WTC11 (cell line): ENCODE measurements at places on chromosomes 12 and 14.
A peak's percentile ranks its signal among the peaks of the same experiment; 100 is the strongest.

GRCh38 chr12:41950455-41950854 lies 194.2 kb downstream of the GXYLT1 start:
- peaks cover 16% of the 10 kb centered on the region for H3K36me3 ChIP-seq
- no peaks in the 10 kb centered on the region for H3K4me1 ChIP-seq
- no peak for DNase-seq
- no peak overlapping the region for H3K27ac ChIP-seq
- no peak overlapping the region for H3K4me3 ChIP-seq

DNA sequence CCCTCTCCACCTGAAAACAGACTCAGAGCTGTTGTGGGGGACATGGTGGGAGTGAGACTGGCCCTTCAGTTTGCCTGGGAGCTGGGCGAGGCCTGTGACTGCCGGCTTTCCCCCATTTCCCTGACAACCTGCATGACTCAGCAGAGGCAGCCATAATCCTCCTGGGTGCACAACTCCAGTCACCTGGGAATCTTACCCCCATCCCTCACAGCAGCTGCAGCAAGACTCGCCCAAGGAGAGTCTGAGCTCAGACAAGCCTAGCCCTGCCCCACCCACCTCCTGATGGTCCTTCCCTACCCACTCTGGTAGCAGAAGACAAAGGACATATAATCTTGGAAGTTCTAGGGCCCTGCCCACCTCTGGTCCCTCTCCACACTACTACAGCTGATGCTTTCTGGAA lies 207.3 kb upstream of the ARID2 start:
- no peaks in the 10 kb centered on the region for H3K4me1 ChIP-seq
- H3K4me3 ChIP-seq, result no peak overlapping the region
- DNase-seq, result no peak
- H3K27ac ChIP-seq, result no peak overlapping the region

GRCh38 chr12:58064666-58065065 lies 123.3 kb downstream of the ATP23 start:
- H3K4me3 ChIP-seq, result no peak overlapping the region
- no peak overlapping the region for H3K27ac ChIP-seq
- H3K4me1 ChIP-seq, result peaks cover 6% of the 10 kb centered on the region

DNA sequence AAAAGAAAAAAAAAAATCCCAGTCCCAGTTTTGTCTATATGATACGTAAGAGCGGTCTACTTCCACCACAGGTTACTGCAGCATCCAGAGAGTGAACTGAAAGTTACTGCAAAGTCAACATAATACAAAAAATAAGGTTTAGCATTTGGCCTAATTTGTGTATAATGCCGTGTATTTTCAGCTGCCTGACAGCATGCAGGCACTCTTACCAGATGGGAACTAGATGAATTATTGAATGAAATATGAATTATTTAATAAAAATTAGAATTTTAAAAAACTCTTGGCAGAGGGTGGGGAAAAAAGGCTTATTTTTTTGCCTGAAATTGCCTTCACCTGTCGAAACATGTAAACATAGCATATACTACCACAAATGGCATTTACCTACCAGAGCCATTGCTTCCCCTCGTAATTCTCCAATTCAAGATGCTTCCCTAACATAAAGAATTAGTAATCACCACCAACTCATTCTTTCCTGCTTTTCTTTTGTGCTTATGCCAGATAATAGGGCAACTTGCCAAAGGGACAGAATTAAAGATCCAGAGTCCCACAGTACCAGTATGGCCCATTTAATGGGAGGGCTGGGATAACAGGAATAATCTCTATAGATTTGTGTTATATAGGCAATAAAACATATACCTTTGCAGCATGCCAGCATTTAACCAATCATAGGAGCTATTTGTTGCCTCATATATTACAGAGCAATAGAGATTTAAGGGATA lies 31.1 kb downstream of the ATF7 start:
- H3K27me3 ChIP-seq, result no peaks in the 10 kb centered on the region
- peaks cover 21% of the 10 kb centered on the region for H3K4me1 ChIP-seq
- H3K36me3 ChIP-seq, result no peaks in the 10 kb centered on the region; the same call in 1 of the 2 replicates
- no peak overlapping the region for H3K27ac ChIP-seq
- no peak overlapping the region for H3K4me3 ChIP-seq

GRCh38 chr14:92511453-92512238 lies 1.9 kb upstream of the RIN3 start:
- peaks cover 8% of the 10 kb centered on the region for H3K4me1 ChIP-seq
- no peak for DNase-seq
- no peak overlapping the region for H3K4me3 ChIP-seq
- peaks cover 36% of the 10 kb centered on the region for H3K27me3 ChIP-seq
- H3K27ac ChIP-seq, result no peak overlapping the region

GRCh38 chr12:88450136-88450535 lies 130.1 kb downstream of the KITLG start:
- no peaks in the 10 kb centered on the region for H3K27me3 ChIP-seq
- DNase-seq, result no peak
- H3K36me3 ChIP-seq, result no peaks in the 10 kb centered on the region
- no peak overlapping the region for H3K27ac ChIP-seq
- H3K4me1 ChIP-seq, result peaks cover 20% of the 10 kb centered on the region

- DNase-seq, result no peak
- H3K4me3 ChIP-seq, result no peak overlapping the region
- peaks cover 11% of the 10 kb centered on the region; the same call in 1 of the 2 replicates for H3K4me1 ChIP-seq
- no peak overlapping the region for H3K27ac ChIP-seq
Measured at GRCh38 chr12:4829793-4830162, 79.9 kb upstream of the KCNA1 start.

DNA sequence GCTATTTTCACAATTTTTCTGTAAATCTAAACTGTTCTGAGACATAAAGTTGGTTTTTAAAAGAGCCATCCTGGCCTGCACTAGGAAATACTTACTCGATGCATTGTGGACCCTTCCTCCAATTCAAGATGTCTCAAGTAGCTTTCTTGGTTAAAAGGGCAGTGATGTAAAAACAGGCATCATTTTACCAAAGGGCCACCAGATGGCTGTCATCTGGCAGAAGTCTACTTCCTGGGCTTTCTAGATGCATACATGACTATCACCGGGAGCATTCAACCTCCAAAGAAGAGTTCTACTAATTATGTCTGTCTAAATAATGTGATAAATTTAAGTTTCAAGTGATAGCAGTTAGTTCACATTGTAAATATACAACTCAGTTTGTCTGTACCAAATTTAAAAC lies 96.8 kb upstream of the FRMD6 start:
- no peak for DNase-seq
- no peaks in the 10 kb centered on the region for H3K4me1 ChIP-seq
- H3K36me3 ChIP-seq, result no peaks in the 10 kb centered on the region
- H3K27me3 ChIP-seq, result no peaks in the 10 kb centered on the region
- H3K27ac ChIP-seq, result no peak overlapping the region

DNA sequence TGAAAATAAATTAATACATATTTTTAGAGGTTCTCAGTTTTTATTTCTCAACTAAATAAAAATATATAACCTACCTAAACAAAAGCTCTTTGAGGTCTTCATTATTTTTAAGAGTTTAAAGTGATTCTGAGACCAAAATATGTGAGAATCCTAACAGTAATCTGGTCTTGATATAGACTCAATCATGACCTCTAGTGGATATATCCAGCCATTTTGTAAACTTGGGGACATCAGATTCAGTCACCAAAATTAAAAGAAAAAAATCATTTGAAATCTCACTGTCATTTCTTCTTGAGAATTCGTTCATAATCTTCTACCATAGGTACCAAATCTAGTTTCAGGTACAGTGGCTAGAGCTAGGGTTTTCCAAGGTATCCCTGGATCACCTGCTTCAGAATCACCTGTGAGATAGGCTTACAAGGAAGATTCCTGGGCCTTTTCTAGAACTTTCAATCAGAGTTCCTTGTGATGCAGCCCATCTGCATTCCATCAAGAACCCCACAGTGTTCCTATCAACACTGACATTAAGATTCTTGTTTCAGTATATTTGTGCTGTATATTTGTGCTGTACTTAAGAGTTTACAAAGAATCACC lies 214.9 kb downstream of the ADAMTS20 start:
- no peaks in the 10 kb centered on the region; the same call in 1 of the 2 replicates for H3K27me3 ChIP-seq
- peaks cover under 1% of the 10 kb centered on the region; the same call in 1 of the 2 replicates for H3K36me3 ChIP-seq
- DNase-seq, result no peak

DNA sequence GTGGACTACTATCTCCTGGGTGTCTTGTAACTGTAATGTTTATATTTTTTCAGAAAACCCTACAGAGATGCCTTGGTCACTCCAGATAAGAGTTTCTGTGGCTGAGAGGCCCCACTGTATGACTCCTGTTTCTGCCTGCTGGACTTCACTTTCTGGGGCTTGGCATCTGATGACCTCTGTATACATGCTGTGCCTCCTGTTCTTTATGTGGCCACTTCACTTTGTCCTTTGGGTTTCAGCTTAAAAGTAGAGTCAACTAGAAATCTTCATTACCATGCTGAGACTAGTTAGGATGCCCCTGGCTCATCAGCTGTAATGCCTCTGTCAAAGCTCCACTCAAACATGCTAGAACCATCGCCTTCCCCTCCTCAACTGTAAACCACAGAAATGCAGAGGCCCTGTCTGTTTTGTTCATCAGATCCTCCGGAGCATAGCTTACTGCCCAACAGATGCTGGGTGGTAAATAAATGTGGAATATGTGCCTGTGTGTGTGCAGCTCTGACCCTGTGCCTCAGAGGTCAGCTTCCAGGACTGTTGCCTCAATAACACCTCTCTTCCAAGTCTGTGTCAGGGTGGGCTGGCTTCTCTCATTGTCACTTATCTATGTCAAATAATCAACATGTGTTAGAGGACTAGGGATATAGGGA lies 25.5 kb downstream of the ZNF664 start:
- H3K4me1 ChIP-seq, result peaks cover 23% of the 10 kb centered on the region
- H3K4me3 ChIP-seq, result no peak overlapping the region
- H3K36me3 ChIP-seq, result no peaks in the 10 kb centered on the region

DNA sequence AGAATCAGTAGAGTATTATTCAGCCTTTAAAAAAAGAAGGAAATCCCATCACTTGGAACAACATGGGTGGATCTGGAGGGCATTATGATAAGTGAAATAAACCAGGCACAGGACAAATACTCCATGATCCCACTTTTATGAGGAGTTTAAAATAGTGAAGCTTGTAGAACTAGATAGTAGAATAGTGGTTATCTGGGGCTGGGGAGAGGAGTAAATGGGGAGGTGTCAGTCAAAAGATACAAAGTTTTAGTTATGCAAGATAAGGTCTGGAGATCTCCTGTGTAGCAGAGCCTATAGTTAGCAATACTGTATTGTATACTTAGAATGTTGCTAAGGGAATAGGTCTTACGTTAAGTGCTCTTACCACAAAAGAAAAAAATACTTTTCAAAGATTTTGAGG lies 64.9 kb downstream of the RIC8B start:
- DNase-seq, result no peak
- no peaks in the 10 kb centered on the region for H3K27me3 ChIP-seq
- peaks cover 10% of the 10 kb centered on the region for H3K36me3 ChIP-seq
- no peak overlapping the region for H3K27ac ChIP-seq

- no peaks in the 10 kb centered on the region for H3K27me3 ChIP-seq
- no peak overlapping the region for H3K27ac ChIP-seq
- DNase-seq, result no peak
- H3K36me3 ChIP-seq, result no peaks in the 10 kb centered on the region
- H3K4me3 ChIP-seq, result no peak overlapping the region
Measured at GRCh38 chr12:106747973-106748436, 26.5 kb upstream of the RIC8B start.

- H3K27ac ChIP-seq, result no peak overlapping the region
- peaks cover 18% of the 10 kb centered on the region for H3K4me1 ChIP-seq
- H3K4me3 ChIP-seq, result no peak overlapping the region
- H3K27me3 ChIP-seq, result peaks cover 26% of the 10 kb centered on the region
Measured at GRCh38 chr14:60632257-60632656, 17.0 kb downstream of the SIX1 start.

DNA sequence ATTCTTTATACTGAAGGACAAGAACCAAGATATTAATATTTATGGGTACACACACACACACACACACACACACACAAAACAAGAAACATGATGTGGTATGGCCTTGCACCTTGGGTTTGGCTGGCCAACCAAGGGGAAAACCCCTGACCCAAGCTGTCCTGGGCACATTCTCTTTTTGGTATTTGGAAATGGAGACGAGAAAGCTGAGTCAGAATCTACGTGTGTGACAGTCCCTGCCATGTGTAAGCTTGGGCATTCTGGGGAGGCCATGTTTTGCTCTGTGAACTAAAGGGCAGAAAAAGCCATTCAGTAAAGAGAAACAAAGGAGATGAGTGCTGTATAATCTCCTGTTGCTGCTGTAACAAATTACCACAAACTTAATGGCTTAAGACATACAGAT lies 35.6 kb downstream of the PTGER2 start:
- DNase-seq, result no peak
- H3K27me3 ChIP-seq, result no peaks in the 10 kb centered on the region
- no peak overlapping the region for H3K4me3 ChIP-seq
- no peak overlapping the region for H3K27ac ChIP-seq
- H3K36me3 ChIP-seq, result no peaks in the 10 kb centered on the region

DNA sequence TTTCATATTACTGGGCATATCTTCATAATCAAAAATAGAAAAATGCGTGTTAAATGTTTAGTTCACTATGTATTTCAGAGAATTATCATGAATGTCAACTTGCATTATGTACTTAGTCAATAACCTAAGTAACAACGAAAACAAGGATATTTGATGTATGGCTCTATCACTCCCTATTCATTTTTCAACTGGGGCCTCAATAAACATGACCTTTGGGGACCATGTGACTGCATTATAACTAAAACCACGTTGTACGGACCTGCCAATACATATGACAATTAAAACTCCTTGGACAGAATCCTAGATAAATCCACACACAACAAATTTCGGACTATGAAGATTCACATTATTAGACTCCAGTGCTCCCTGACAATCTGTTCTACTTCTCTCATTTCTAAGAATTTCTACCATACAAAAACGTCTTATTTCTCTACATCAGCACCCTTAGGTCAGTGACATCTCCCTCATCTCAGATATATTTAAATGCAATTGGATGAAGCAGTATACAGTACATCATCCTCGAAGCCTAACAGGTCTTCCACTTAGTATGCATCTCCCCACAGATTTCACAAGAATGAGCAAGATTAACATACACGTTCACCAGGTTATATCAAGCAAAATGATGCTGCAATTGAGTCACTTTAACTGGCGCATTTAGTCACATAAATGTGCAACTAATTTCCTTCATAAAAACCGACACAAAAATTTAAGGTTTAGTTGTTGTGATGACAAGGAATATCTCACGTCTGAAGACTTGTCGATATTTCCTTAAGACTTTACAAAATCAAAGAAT lies 1.5 kb downstream of the UBE2N start:
- H3K36me3 ChIP-seq, result no peaks in the 10 kb centered on the region
- peak overlapping the region; percentile 90 for H3K27ac ChIP-seq
- H3K4me1 ChIP-seq, result peaks cover 57% of the 10 kb centered on the region
- peak overlapping the region; percentile 93 for H3K4me3 ChIP-seq
